GM12892 (cell line): ENCODE measurements at places on chromosomes 11 and 22.

DNA sequence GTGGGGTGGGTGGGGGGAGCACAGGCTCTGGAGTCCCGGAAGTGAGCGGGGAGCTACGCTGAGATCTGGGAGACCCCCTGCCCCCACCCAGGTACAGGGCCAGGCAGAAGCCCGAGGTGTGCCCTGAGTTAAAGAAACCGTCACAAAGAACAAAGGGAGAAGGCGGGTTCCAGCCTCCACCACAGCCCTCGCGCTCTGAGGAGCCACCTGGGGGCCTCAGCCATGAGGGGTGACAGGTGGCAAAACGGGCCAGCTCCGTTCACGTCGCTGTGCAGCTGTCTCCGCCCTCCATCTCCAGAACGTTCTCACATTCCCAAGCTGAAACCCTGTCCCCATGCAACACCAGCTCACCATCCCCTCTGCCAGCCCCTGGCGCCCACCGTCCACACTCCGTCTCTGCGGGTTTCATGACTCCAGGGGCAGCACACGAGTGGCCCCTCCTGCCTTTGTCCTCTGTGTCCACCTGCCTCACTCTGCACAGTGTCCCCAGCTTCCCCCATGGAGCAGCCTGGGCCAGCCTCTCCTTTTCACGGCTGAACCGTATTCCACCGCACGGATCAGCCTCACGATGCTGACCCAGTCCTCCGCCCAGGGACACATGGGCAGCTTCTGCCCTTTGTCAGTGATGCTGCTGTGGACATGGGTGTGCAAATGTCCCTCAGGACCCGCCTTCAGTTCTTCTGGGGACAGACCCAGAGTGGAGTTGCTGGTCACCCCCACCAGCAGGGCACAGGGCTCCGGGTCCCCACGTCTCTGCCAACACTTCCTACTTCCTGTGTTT lies 1.7 kb upstream of the MUC5B start:
- DNase-seq = peak; percentile 16

DNA sequence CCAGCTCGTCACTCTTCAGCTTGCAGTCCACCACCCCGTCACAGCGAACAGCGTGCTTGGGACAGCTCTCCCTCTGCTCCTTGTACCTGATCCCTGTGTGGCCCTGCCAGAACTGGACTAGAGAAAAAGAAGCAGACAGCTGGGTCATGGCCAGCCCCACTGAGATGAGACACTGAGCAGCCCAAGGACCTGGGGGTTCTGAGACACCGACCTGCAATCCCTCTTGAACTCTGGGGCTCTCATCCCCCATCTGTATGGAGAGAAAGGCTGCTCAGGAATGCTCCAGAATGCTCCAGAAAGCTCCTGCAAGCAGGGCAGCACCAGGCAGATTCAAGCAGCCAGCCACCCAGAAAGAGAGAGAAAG lies 14.8 kb downstream of the TMPRSS13 start:
- no peak for DNase-seq

- DNase-seq = no peak
Measured at GRCh38 chr11:60482361-60482760, 10.2 kb upstream of the MS4A12 start.

- DNase-seq = no peak
Measured at GRCh38 chr11:74546752-74547151, 45.6 kb upstream of the POLD3 start.

DNA sequence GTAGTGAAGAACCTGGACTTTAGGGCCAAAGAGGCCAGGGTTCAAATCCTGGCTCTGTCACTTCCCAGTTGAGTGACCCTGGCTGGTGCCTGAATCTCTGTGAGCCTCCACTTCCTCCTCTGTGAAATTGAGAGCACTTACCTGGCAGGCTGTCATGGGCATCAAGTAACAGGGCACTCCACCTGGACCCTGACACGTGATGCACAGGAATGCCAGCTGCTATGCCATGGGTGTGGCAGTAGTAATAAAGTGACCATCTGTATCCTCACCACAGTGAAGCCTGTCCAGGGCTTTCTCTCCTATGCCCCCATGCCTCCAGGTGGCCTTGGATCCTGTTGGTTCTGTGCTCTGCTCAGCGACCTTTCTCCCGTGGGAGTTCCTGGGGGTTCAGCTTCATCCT lies 29.8 kb upstream of the PPP6R3 start:
- no peak for DNase-seq

GRCh38 chr11:118689852-118690552 lies 10.6 kb upstream of the TREH start:
- DNase-seq = peak; percentile 77

- DNase-seq = no peak
Measured at GRCh38 chr11:34416766-34417165, 22.0 kb upstream of the CAT start.

DNA sequence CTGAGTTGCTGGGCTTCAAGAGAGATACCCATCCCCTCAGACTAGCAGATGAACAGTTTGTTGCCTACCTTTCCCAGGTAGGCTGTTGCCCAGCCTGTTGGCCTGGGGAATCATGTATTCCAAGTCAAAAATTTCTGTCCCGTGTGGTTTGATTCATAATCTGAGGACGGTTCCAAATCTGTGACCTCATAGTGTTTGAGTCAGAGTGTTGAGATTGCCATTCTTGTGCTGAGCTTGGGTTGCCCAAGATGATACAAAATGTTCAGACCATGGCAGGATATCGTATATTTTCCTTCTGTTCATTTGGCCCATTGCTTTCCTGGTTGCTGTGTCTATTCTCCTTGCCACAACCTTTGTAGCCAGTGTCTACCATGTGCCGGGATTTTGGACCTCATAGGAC lies 64.3 kb downstream of the CYB5R2 start:
- DNase-seq = no peak

- DNase-seq = no peak
Measured at GRCh38 chr11:17778956-17779860, 44.6 kb downstream of the KCNC1 start.

DNA sequence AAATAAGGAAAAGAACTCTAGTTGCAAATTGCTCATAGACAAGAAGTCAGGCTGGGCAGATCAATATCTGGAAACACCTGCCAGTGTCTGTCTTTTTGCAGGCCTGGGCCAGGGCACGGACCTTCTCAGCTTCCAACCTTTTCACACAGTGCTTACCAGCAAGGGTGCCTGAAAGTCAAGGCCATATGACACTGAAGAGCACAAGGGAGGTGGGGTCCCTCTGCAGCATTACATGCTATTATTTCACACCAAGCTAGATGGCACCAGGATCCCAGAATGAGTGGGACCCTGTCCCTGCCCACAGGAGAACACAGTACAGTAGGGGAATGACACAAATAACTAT lies 5.9 kb upstream of the PEX26 start:
- no peak for DNase-seq

GRCh38 chr11:17229481-17230152 lies 21.8 kb upstream of the PIK3C2A start:
- DNase-seq = no peak

DNA sequence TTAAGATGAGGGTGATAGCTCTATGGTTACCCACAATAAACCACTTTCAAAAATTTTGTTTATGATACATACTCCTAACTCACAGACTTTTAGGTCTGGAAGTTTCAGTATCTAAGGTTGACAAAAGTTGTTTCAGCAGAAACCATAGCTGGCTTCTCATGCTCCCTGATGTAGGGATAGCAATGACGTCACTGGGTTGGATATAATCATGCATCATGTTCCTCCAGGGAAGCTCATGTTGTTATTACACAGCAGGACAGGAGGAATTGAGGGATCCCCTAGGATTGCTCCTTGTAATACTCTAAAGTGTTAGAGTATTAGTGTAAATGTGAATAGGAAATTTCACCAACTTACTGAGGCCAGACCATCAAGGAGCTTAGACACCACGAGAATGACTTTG lies 23.6 kb downstream of the APOL3 start:
- no peak for DNase-seq

DNA sequence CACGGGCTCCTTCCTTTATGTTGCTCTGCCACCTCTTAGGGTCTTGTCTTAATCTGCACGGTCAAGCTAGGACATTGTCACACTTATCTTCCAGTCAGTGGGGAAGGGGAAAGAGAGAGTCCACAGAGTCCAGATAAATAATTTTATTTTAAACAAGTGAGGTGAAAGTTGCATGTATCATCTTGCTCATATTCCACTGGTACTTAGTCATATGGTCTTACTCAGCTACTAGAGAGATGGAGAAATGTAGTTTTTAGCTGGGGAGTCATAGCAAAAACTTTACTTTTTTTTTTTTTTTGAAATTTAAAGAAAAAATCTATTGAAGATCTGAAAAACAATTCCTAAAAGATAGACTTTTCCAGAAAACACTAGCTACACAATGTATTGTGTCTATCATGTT lies 29.0 kb downstream of the PDE3B start:
- no peak for DNase-seq

GRCh38 chr11:34300926-34301295 lies 56.9 kb downstream of the ABTB2 start:
- DNase-seq = no peak

GRCh38 chr11:118705111-118705741 lies 25.8 kb upstream of the TREH start:
- DNase-seq = no peak

- no peak for DNase-seq
Measured at GRCh38 chr22:27238935-27239510, 562.5 kb downstream of the MN1 start.

DNA sequence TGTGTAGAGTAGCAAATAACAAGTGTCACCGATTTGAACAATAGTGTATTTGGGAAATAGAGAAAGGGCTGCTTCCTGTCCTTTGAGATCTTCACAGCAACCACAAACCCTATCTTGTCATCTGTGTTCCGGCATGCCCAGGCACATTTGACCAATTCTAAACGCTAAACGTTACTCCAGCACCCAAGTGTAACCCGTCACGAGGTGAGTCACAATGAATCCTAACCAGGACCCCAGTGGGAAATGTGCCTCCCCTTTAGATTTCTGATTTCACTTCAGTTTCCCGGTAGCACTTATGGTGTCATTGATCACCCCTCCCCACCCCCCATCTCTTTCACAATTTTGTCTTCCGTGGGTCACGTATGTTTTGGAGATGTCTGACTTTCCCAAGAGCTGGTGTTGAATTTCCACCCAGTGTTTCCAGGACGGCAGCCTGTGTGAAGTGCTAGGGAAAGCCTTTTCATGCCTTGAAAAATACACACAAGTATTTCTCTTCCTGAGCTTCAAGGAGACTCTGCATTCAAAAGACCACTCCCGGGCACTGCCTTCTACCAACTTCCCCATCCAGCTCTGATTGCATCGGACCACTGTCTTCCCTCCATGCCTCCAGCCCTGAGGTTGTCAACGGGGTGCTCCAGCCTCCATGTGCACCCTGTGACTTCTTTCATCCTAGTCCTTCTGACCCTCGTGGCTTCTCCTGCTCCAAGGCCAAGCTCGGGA lies 10.5 kb upstream of the C11orf24 start:
- peak; percentile 60 for DNase-seq

- DNase-seq = no peak
Measured at GRCh38 chr22:31631436-31631835, 30.6 kb downstream of the PISD start.

DNA sequence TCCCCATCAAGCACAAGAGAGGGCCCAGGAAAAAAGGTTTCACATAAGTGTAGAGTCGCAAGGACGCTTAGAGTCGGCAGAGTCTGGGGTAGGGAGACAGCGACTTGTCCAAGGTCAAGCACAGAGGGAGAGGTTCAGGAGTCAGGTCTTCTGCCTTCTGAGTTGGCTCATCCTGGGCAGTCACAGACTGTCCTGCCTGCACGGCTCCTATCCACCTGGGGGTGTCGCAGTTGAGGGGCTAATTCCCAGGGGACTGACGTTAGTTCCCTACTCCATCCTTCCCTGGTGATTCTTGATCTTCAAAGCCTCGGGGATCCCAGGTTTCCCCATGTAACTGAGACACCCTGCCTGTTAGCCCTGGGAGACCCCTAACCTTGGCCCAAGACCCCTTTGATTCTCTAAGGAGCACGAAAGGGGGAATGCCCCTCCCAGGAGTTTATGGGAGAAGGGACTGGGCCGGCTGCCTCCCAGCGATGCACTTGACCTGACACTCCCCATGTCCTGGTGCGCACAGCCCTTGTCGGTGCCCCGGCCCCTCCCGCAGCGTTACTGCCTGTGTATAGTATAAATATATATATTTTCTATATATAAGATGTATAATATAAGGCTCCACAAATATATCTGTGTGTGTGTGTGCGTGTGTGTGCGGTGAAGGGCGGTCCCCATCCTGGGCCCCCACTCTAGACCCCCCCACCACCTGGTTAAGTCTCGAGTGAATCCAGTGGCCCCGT lies 14.7 kb upstream of the TAB1 start:
- DNase-seq = no peak

DNA sequence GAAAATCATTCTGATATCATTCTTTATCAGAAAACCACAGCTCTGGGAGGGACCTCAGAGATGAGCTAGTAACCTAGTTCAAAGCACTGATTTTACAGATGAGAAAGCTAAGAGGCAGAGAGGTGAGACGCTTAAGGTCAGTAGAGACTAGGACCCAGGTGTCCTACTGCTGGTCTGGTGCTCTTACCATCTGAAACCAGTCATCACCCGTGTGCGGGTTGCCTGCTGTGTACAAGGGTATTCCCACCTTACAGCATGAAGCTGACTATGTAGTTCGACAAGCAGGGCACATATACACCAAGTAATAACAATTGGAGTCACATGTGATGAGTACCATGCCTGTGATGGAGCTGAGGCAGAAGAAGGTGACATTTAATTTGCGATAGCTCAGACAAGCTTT lies 133.7 kb downstream of the ADAMTS15 start:
- DNase-seq = no peak

DNA sequence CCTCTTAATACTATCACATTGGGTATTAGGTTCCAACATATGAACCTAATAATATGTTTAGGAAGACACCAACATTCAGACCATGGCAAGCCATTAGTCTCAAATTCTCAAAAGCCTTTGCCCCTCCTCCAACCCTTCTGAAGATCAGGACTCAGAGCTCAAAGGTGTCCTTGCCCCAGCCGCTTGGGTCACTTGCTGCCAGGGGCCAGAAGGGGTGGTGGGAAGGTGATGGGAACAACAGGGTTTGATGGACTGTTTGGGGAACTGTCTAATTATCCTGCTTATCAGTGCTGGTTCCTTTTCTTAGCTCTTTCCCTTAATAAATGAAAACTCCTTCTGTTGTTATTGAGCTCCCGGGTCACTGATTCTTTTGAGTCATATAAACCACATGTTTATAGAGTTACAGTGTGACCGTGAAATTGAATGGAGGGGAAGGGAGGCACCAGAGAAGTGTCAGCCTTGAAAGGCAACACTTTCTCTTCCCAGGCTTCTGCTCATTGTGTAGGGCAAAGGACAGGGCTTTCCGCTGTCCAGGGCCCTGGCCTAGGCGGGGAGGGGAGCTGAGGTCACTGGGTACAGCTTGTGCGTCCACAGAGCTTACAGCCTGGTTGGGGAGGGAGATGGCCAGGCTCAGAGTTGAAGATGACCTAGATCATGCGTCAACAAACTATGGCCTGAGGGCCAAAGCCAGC lies 105.1 kb downstream of the FBXO7 start:
- DNase-seq = no peak

DNA sequence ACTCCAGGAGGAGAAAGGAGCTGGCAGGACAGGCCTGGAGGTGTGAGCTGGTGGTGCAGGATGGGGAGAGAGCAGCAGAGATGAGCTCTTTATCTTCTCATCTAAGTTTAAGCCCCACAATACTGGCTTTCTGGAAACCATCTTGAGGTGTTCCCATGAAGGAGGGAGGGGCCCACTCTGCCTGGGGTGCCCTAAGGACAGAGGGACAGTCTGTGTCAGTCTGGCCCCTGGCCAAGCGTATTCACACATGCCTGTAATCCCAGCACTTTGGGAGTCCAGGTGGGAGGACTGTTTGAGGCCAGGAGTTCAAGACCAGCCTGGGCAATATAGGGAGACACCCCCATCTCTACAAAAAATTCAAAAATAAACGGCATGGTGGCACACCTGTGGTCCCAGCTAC lies 8.9 kb downstream of the SERHL2 start:
- no peak for DNase-seq
